ENCODE measurements at places on chromosomes 11 and 22. TPM values are rescaled to one million over a fixed set of nuclear protein-coding genes. Genes with fewer than 3 reads are reported as not detected.

DNA sequence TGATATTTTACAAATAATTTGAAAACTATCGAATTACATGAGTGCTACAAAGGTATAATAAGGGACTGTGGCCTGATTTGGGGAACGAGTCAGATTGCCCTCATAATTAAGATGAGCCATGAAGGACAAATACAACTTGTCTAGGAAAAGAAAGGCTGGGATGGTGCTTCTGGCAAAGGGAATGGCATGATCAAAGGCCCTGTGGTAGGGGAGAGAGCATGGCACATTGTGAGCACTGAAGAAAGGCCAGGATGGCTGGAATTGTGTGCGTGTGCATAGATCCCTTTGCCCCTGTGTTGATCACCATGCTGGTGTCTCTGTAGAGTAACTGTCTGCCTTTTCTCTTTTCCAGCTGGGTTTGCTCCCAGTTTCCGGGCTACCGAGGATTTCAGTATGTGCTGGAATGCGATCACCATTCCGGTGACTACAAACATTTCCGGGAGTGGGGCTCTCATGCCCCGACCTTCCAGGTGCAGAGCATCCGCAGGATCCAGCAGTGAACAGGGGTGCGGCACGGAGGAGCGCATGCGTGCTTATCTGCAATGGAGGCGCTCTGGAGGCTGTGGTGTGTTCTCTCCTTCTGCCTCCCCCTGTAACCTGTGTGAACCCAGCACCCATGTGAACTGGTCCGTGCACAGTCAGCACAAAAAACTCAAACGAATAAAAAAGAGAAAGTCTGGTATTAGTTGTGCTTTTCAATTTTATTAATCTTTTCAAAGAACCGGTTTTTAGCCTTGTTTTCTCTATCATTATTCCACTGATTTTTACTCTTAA is 8.4 kb downstream of the CRYBA4 start:
- DNase-seq: no peak

GRCh38 chr11:12792590-12792989 is 118.4 kb downstream of the TEAD1 start:
- DNase-seq: no peak

DNA sequence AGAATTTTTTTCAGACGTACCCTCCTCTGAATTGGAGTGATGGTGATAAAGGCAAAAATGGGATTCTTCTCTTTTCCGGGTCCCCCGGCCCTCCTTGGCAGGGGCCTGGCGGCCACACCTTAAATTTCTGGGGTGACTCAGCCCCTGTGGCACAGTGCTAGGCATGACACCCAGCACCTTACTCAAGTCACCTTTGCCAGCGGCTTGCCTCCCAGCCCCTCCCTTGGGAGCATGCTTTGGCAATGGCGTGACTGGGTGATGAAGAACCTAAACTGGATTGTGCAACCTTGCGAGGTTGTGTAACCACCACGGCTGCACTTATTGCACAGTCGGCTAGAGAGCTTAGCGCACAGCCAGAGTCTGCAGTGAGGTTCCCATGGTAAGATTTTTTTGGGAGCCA is 16.2 kb upstream of the LDLRAD3 start:
- DNase-seq: peak; percentile 13

Gene RIMBP3B
- total RNA-seq: not detected

DNA sequence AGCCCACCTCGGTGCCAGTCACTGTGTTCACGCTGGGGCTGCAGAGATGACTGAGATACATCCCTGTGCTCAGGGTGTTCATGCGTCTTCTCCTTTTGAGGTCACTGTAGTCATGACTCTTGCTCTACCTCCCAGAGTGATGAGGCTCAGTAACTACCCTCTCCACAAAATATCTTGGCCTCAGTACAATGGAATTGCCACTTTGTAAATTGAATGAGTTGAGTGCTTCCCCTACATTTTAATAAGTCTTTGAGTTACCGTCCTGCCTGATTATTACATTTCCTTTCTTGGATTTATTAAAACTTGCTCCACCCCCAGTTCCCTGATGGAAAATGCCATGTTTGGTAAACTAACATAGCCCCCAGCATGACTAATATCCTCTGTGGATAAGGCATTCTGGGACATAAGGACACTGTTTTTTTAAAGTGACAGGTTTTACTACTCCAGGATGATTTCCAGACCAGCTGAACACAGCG is 15.9 kb downstream of the PRSS23 start:
- no peak for DNase-seq
